ENCODE measurements at places on chromosomes 12 and 14.

DNA sequence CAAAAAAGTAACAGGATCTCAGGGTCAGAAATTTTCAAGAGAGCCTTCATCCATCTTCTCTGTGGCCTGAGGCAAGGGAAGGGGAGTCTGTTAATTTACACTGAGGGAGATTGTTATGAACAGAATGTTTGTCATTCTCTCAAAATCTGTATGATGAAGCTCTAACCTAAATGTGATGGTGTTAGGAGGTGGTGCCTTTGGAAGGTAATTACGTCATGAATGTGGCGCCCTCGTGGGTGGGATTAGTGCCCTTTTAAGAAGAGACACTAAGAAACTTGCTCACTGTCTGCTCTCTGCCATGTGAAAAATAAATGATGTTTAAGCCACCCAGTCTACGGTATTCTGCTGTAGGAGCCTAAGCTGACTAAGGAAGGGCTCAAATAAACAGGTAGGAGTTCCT, 521.6 kb downstream of the SNAPC1 start:
- no peak for DNase-seq

- no peak for DNase-seq
These were observed 339.8 kb downstream of the PCNX1 start for GRCh38 chr14:71247106-71247505.

DNA sequence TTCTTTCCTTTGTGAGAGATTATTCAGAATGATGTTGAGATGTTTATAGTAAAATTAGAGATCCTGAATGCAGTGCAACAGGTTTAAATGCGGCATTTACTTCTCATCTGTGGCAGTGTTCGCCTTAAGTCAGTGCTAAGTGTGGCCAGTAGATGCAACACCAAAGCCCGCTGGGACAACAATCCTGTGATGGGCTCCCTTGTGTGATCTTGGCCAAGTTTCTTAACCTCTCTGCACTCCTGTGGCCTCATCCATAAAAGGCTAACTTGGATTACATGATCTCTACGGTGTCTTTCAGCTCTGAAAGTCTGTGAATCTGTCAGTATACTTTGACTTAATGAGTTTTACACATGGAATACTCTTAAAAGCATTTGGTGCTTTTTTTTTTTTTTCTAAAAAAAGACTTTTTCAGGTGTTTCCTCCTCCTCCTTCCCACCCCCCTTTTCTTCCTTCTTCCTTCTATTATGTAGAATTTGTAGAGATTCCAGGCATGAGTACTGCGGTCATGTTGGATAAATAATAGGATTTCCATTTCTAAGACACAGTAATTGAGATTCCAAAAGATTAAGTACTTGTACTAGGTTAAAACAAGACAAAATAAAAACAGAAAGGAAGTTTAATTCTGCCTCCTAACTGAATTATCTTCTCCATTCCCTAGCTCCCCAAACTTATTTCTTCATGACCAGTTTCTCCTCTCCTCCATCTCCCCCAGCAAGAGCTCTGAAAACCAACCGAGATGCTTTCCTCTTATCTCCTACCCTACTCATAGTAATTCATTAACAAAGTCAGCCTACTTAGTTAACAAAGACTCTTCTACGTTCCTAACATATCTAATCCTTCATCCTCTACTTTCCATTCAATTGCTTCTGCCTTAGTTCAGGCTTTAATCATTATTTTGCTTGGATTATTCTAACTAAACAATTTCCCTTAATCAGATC, 42.2 kb upstream of the NAV3 start:
- no peak for DNase-seq

- DNase-seq, result no peak
These were observed 16.4 kb downstream of the NID2 start for GRCh38 chr14:52052288-52052943.

GRCh38 chr14:56720703-56721460, 89.4 kb downstream of the OTX2 start:
- DNase-seq, result no peak

DNA sequence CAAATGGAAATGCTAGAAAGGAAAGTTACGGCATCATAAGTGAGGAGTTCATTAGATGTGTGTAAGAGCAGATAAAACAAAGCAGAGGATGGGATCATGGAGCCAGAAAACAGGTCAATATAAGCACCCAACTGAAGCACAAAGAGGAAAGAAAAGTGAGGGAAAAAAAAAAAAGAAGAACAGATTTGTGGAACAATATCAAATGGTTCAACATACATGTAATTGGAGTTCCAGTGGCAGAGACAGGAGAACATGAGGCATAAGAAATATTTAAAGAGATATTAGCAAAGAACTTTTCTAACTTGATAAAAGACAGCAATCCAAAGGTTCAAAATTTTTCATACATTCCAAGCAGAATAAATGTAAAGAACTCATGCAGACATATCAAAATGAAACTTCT, 54.1 kb downstream of the SPTSSA start:
- no peak for DNase-seq

GRCh38 chr12:74021937-74022336, 515.7 kb upstream of the ATXN7L3B start:
- DNase-seq, result no peak

DNA sequence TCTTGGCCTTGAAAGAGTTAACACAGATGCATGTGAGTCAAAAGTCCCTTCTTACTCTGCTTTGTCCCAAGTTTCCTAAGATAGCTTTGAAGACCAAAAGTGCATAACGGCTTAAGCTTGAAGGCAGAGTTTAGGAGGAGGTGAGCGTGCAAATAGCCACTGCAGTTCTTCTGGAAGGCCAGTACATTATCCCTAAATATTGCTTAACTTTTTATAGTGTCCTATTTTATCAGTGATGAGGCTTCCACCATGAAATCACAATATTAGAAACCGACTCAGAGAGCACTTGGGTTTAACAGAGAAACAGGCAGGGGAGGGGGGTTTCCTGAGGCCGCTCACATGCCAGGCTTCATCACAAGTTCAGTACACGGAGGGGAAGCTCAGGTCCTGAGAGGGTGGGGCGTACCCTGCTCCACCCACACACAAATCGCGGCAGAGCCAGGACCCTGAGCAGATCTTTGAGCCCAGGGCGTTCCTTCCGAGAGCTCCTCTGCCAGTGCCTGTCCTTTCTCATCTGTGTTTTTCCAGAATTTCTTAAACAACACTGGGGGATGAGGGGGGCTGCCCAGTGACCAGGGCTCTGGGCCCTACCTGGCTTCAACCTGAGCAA, 26.8 kb upstream of the BDKRB2 start:
- no peak for DNase-seq

DNA sequence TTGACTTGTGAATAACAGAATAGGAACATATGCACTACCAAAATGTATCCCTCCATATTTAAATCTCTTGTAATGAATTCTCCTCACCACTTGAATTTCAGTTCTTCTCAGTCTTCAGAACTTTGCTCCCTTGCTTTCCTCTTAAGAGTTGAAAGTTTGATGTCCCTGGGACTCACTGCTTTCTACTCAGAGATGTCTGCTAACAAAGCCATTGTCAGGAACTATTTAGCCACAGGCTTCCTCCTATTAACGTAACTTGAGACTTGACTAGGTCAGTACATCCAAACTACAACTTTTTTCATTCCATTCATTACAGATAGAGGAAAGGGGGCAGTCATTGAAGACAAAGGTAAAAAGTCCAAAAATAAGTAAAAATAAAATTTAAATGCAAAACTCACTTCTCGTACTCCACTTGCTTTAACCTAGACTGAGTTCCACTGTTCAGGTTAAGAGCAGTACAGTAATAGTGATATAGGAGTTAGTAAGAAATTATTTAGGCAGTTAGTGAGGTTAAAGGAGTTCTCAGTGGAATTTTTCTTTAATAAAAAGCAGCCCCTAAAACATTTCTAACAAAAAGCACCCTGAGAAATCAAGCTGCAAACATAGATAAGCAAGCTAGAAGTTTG, 364.2 kb downstream of the SOX5 start:
- DNase-seq, result no peak

- no peak for DNase-seq
These were observed 5.0 kb upstream of the GAPDH start for GRCh38 chr12:6529291-6529737.

DNA sequence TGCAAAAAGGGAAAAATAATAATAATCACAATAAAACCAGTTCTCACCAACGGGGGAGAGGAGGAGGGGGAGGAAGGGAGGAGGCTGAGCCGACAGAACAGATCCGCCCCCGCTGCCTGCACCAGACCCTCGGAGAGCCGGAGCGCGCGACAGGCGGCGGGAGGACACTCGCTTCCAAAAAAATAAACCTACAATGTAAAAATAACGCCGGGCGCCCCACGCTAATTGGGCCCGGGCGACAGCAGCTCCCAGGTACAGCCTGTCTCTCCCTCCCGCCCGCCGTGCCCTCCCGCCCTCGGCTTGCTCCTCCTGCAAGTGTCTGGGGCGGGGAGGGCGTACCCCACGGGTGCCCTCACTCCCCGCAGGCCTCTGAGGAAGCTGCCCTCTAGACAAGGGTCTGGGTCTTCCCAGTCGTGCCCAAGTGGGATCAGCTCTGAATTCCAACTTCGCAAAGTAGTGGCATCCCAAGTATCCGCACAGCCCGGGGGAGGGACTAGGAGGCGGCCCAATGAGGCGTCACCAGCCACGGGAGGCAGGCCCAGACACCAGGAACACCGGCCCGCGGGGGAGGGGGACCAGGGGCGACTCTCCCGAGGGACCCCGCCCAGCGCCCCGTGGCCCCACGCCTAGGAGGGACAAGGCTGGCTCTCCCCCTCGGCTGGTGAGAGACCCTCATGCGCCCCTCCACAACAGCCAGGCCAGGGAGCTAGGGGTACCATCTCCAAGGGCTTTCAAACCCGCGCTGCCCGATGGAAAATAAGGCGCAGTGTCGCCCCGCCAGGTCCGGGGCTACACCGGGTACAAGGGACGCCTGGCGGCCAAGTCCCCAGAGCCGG, 1.0 kb downstream of the NCOR2 start:
- DNase-seq, result peak; percentile 46

GRCh38 chr14:96058576-96059200, 19.5 kb downstream of the C14orf132 start:
- DNase-seq, result no peak

DNA sequence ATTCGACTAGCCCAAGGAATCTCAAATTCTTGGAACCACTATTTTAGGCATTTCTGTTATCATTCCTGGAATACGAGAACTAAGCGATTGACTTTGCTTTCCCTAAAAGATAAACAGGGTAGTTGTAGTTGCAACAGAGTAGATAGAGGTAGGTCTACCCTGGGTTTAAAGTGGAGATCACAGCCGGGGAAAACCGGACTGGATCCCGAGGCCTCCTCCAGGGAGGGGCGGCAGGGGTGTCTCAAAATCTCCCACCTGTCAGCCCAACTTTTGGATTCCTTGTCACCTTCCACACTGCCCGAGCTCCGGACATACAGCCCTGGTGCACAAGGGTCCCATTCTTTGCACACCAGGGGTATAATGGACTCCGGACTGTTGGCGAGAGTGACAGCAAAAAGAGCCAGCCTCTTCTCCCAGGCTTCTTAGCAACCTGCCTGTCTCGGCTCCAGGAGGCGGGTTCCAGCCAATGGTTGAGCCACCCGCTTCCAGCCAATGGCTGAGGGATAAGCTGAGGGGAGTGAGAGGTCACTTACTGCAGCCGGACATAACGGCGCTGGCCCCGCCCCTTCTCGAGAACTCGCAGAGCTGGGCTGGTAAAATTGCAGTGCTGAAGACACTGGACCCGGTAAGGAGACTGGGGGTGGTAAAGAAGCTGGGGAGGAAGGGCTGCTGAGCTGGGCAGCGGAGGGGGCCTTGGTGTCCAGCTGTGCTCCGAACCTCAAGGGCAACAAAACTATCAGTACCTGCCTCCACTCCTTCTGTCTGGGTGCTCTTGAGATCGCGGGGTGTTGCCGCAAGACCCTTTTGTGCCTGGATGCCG, at the start of gene SUOX:
Gene SUOX (plus strand): TSS at position 562 of the 820 bp plus-strand sequence. CDS start 4,946 bp downstream, outside the sequence.
- DNase-seq, result no peak

GRCh38 chr12:64608901-64609535, 1.3 kb upstream of the RASSF3 start:
- DNase-seq, result peak; percentile 10

GRCh38 chr12:66453120-66453519, 150.8 kb downstream of the HELB start:
- DNase-seq, result no peak

- DNase-seq, result no peak
These were observed 44.0 kb upstream of the CSRP2 start for GRCh38 chr12:76922866-76923265.

GRCh38 chr12:53551889-53552291, 44.6 kb upstream of the NPFF start:
- no peak for DNase-seq

DNA sequence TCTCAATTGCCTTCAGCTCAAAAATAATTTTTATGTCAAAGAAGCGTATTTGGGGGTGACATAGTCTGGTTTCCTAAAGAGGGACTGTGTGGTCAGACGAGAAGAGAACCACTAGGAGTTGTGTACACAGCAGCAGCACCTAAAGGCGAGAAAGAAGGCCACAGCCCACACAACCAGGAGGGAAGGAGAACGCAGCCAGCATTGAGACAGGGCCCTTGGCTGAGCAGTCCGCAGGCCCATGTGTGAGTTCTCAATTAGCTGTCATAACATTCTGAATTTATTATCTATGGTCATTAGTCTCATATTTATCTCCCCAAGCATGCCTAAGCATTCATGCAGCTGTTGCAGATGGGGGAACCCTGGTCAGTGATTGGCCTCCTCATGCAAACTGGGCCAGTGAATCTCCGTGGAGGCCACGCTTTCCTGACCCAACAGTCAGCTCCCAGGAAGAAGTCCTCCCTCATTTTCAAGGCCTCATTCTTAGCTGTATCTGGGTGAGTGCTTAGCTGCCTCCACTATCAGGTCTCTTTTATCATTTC, 81.2 kb upstream of the ATF7IP start:
- DNase-seq, result no peak

- DNase-seq, result no peak
These were observed 93.2 kb downstream of the NKX2-1 start for GRCh38 chr14:36426836-36427235.

GRCh38 chr14:63933110-63933509, 80.3 kb downstream of the SYNE2 start:
- DNase-seq, result no peak

DNA sequence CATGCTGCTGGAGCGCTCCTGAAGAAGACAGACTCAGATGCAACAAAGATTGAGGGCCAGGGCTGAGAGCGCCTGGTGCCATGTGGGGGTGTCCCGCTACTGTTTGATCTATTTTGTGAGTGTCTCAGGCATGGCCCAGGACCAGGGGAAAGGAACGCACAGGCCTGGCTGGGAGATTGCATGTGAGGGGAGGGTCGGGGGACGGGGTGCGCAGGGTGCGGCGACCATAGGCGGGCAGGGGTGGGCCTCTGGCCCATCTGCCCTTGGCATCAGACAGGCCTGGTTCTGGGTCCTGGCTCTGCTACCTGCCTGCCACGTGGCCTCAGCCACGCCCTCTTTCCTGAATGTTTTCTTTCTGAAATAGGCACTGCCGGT, 47.5 kb downstream of the BEGAIN start:
- no peak for DNase-seq

GRCh38 chr12:123907726-123908476, 64.7 kb downstream of the CCDC92 start:
- no peak for DNase-seq

DNA sequence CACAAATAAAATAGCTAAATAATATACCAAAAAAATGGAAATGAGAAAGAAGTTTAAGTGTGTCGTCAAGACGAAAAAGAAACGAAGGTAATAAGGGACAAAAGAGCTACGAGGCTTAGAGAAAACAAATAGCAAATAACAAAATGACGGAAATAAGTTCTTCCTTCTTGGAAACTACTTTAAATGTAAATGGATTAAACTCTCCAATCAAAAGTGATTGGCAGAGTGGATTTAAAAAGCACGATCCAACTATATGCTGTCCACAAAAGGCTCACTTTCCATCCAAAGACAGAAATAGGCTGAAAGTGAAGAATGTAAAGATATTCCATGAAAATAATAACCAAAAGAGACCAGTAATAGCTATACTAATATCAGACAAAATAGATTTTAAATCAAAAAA, 82.4 kb downstream of the DIO3 start:
- DNase-seq, result no peak

GRCh38 chr12:31362759-31363415, 36.9 kb upstream of the SINHCAF start:
- no peak for DNase-seq

Data from stimulated activated CD8-positive, alpha-beta memory T cell treated with anti-CD3 and anti-CD28 coated beads, Interleukin-2, amount 100 ng/mL, for 1 hour (primary cell).